Neural crest cell (in vitro differentiated cells): ENCODE measurements at places on chromosomes 3 and 15.
A peak's percentile ranks its signal among the peaks of the same experiment; 100 is the strongest.

- DNase-seq: no peak
These were observed 24.9 kb downstream of the STAC start for GRCh38 chr3:36405190-36405589.

GRCh38 chr3:160968761-160969160 is 136.4 kb downstream of the B3GALNT1 start:
- no peak for DNase-seq

DNA sequence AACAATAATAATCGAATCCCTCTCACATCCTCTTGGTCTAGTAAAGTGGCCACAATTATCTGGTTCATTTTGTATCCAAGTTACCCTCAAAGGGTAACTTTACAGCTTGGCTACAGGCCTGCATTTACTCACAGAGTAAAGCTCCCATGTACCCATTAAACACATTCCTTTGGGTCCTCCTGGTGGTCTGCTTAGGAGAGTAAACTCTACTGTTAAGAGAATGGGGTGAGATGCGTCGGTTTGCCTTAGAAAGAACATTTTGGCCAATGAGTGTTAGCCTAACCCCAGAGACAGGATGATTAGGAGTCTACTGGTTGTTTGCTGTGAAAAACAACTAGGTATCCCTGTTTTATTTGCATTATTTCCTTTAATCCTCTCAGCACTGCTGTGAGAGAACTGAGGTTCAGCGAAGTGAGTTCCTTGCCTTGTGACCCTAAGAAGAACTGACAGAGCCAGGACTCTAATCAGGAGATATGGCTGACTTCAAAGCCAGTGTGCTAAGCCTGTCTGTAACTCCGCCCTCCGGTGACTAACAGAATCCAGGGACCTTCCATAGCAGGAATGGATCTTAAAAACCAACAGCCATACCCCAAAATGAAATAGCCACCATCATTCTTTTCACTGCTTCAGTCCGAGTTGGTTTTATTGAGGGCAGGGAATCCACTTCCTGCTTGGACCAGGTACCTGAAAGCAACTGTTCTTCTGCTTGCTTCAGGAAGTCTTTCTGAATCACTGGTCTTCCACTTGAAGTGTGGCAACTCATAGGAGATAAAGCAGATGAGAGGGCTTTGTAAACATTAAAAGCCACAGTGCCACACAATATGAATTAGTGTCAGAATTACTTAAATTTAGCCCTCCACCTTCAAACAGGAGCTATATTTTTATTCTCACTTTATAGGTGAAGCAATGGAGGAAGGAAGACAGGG is 317.3 kb upstream of the WNT5A start:
- DNase-seq: no peak

- peak; percentile 50 for DNase-seq
These were observed 22.3 kb upstream of the SMCO1 start for GRCh38 chr3:196537319-196537984.

GRCh38 chr3:72050048-72050632 is 265.2 kb upstream of the PROK2 start:
- no peak for DNase-seq

DNA sequence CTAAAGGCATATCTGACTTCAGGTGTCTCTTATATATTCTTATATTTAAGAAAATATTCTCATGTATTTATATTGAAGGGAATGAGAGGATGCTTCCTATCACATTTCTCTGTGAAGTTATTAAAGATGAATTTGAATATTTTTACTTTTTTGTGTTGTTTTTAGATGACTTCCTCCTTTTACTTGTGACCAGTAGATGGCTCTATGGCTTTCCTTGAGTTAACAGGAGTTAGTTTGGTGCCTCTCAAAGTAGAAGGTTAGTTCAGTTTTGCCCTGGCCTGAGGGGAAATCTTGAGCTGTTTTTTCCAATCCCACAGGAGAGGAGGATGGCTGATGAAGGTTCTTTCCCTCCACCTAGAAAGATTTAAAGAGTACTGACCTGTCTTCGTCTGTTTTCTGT is 80.7 kb downstream of the SQOR start:
- DNase-seq: no peak

DNA sequence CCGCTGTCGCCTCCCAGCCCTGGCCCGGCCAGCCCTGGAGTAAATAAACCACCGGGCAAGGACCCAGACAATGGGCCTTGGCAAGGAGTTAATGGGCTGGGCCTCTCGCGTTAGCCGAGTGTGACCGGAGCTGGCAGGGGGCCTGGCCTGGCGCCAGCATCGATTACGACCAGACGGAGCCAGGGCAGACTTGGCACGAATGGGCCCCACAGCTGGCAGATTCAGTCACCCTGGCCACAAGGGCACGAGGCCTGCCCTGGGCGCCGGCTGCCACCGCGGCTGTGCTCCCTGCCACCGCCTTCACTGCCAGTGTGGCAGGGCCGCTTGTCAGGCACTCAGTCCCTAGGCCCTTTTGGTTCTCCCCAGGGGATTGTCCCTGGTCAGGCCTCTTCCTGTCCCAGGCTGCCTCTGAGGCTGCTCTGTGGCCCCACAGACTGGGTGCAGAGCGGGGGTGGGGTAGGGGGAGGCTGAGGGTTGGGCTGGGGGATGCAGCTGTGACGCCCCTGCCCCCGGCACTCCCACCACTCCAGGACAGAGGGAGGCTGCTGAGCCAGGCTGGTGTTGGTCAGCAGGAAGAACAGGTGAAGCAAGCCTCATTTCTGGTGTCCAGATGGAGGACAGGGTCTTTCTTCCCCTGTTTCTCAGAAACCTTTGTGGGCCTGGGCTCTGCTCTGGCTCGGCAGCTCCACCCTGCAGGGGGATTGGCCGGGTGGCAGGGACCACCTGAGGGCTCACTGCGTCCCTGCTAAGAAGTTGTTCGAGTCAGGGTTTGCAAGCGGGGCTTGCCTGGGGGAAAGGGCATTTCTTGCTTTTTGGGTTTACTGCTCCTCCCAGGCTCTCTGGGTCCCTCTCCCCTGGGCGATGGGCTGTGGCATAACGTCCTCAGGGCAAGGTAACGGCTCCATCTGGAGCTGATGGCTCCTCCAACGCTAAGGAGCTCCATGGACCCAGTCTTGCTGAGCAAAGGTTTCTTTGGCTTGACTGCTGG is 30.5 kb upstream of the SRP14 start:
- no peak for DNase-seq

- DNase-seq: no peak
These were observed 274.8 kb upstream of the TRIM42 start for GRCh38 chr3:140403079-140403478.

GRCh38 chr3:142850395-142851023 is 38.4 kb downstream of the PCOLCE2 start:
- no peak for DNase-seq

DNA sequence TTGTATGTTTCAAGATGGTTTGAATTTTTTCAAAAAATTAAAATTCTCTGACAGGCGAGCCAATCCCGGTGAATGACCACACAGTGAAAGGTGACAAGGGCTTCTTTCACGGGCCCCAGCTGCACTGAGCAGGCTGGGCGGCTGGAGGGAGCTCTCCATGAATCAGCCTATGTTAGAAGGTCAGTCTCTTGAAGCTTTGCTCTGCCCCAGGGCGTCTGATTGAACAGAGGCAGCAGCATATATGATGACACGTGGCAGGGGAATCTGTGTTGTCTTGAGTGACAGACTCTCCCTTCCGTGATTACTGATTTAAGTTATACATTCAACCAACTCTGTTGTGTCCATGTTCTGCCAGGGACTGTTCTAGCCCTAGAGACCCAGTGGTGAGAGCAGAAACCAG is 51.5 kb downstream of the ISG20 start:
- no peak for DNase-seq

DNA sequence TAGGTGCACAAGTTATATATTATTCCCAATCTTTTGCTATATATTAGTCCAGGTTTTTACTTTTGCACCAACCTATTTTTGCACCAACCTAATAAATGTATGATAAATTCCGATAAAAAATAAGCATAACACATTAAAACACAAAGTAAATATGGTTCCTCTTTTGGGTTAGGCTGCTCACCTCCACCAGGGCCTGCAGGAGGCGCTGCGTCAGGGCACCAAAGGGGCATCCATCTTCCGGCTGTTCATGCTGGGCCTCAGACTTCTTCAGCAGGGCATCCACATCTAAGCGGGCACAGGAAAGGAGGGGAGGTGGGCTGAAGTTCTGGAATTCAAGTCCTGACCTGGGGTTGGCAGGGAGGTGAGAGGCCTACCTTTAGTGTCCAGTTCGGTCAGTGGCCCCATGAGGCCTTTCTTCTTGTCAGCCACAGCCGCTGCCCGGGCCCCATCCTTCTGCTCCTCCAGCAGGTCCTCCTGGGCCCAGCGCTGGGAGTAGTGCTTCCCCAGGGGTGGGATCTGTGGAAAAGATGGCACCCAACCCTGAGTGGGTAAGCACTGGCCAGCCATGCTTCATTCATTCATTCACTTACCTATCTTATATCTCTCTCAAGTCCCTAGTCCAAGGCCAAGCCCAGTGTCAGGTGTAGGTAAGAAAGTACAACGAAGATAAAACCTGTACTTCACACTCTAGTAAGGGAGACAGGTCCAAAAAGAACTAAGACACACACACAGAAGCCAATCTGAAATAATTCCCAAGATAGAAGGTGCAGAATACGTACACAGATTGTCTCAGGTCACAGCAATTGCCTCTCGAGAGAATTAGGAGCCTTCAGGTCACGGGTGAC is 5.2 kb downstream of the TADA3 start:
- DNase-seq: no peak

DNA sequence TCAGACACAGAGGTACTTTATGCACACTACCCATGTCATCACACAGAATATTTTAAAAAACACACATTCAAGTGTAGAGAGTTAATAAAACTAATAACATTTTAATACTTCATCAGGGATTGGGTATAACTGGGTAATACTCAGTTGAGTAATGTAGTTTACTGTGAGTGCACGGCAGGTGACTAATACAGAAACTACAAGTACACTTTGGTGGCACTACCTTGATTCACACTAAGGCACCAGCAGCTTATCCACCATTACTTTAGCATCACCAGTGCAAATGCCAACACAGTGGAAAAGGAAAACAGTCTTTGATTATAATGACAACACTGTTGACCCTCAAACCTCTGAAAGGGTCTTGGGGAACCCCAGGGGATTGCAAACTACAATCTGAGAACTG is 33.6 kb downstream of the ZNF280D start:
- DNase-seq: no peak

GRCh38 chr3:41394896-41395295 is 195.6 kb downstream of the CTNNB1 start:
- no peak for DNase-seq

GRCh38 chr3:36981006-36981405 is 11.9 kb downstream of the EPM2AIP1 start:
- no peak for DNase-seq

GRCh38 chr15:101027920-101028319 is 108.8 kb downstream of the LRRK1 start:
- no peak for DNase-seq

- no peak for DNase-seq
These were observed 315.0 kb downstream of the OCA2 start for GRCh38 chr15:27784107-27784506.

GRCh38 chr3:154851644-154852043 is 228.5 kb upstream of the MME start:
- DNase-seq: no peak

- no peak for DNase-seq
These were observed 1.2 kb upstream of the LRRC34 start for GRCh38 chr3:169813757-169814517.

DNA sequence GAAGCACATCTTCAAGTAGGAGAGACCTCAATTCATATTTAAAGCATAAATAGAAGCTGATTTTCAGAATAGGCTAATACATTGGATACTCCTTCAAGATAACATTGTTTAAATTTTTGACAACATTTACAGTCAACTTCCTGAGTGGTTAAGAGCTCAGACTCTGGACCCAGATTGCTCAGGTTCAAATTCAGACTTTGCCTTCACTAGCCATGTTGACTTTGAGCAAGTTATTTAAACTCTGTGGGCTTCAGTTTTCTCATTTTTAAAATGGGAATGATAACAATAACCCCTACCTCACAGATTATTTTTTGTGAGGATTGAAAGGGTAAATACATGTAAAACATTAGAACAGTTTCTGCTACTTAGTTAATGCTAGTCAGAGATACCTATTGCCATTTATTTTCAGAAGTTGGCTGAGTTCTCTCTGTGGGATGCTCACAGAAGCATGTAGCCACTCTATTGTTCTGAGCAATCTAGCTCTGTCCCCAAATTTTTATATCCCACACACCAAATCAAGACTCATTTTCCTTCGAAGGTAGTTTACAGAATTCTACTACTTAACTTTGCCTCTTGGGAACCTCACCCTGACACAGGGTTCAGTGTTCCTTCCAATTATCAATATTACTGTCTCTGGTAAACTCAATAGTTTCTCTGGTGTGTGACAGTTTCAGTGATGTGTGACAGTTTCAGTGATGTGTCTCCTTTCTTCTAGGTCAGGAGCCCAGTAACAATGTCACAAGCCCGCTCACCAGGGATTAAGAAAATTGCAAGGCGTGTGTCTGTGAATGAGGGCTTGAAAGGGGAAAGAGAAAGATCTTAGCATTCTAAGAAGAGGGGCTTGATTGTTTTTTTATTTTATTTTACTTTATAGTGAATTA is 79.4 kb upstream of the OSTN start:
- DNase-seq: no peak

DNA sequence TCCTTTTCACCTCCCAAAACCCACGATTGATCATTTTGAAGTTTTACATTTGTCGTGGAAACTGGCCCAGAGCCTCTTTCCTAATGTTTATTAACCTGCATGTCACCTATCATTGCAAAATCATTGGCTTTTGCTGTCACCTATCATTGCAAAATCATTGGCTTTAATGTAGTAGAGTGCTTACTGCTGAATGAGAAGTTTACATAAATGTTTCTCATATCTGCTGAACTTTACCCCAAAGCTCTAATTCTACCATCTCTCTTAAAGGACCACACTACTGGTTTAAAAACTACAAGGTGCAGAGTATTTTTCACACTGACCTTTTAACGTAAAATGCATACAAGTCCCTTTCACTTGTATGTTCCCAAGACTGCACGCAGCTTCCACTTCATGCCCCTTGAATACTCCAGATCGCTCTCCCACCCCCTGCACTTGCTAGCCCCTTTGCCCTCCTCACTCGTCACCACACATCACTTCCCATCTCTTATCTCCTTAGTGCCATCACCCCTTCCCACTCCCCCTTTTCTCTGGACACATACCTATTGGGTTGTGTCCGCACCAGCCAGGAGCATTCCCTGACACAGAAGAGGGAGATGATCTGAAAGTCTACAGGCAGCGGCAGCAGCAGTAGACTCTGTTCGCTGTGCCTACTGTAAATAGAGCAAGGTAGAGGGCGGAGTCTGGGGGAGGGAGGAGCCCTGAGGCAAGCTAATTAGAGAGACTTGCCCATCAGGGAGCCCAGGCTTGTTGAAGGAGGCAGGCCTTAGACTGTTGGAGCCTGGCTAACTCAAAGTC is 30.2 kb upstream of the ATOSA start:
- no peak for DNase-seq

DNA sequence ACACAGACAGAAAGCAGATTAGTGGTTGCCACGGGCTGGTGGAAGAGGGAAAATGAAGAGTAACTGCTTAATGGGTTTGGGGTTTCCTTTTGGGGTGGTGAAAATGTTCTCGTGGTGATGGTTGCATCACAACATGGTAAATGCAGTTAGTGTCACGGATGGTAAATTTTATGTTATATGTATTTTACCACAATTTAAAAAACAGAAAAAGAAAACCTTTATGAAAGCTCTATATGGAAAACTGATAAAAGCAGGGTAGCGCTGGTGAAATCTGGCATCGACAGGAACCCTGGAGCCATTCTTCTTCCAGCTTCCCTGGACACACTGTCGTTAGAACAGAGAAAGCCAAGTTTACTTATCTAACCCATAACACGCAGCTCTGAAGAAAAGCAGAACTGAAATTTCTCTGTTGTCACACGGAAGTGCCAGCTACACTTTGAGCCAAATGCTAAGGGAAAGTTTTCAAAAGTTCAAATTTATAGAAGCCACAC is 287.7 kb upstream of the NR2F2 start:
- DNase-seq: no peak

- DNase-seq: no peak
These were observed 5.2 kb downstream of the THSD4 start for GRCh38 chr15:71120428-71120944.
